GDM1 (cell line): ENCODE measurements at places on chromosomes 3 and 15.

- no peak for DNase-seq
Observed at GRCh38 chr3:57840473-57840872, 84.4 kb downstream of the SLMAP start.

DNA sequence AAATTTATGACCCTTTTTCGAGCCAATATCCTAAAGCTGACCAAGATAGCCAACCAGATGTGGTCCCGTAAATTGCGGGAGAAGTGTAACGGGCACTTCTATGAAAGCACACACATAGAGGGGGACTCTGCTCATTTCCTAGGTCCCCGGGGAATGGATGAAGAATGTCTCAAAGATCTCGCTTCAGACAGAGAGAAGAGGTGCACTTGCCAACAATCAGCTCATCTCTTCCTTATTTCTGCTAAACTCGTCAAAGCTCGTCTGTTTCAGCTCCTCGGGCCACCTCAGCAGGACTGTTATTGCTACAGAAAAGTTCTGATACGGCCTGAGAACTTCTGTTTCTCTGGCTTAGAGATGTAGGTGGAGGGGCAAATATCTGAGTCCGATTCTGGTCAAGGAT is 71.8 kb downstream of the TM2D3 start:
- DNase-seq: no peak

GRCh38 chr15:20409247-20409646 is 132.4 kb downstream of the GOLGA6L6 start:
- DNase-seq: no peak

GRCh38 chr3:53633197-53633787 is 138.9 kb downstream of the CACNA1D start:
- no peak for DNase-seq

DNA sequence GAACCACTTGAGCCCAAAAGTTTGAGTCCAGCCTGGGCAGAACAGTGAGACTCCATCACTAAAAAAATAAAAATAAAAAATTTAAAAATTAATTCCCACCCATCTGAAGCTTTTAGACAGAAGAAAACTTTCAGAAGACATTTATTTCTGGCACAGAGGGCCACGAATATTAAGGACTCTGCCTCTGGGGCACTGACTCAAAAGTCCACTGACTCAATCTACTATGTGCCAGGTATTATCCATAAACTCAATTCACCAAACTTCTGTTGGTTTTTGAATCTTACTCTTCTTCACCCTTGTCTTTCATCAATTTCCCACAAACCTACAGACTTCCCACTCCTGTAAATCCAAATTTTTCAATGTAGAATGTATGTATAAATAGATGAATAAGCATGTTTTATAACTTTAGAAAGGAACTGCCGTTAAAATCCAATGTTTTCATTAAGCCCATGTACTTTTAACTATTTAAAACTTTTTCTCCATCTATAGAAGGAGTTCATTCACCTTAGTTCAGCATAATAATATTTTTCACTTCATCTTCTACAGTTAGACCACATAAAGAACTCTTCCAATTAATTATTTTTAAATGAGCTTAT is 19.9 kb downstream of the ATP13A3 start:
- DNase-seq: no peak

- no peak for DNase-seq
Observed at GRCh38 chr15:63080634-63081250, 38.2 kb downstream of the TPM1 start.

- DNase-seq: no peak
Observed at GRCh38 chr3:145899241-145899640, 261.7 kb downstream of the PLOD2 start.

DNA sequence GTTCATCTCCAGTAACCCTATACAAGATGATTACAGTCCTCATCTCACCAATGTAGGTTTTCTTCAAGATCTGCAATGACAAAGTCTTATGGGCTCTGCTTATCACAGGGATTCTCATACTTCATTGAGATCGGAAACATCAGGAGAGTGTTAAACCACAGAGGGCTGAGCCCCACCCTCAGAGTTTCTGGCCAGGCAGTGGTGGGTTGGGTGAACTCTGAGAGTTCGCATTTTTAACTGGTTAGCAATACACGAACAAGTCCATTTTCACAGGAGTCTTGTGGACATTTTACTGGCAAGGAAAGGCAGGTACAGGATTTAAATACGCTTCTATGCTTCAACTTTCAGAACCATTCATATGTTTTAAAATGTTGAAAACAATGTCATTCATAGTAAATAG is 366.7 kb upstream of the ROBO2 start:
- DNase-seq: no peak
